ENCODE measurements at places on chromosomes 2 and 18.

GRCh38 chr18:39994498-39994897 is 1960.5 kb upstream of the PIK3C3 start:
- no peak for DNase-seq

DNA sequence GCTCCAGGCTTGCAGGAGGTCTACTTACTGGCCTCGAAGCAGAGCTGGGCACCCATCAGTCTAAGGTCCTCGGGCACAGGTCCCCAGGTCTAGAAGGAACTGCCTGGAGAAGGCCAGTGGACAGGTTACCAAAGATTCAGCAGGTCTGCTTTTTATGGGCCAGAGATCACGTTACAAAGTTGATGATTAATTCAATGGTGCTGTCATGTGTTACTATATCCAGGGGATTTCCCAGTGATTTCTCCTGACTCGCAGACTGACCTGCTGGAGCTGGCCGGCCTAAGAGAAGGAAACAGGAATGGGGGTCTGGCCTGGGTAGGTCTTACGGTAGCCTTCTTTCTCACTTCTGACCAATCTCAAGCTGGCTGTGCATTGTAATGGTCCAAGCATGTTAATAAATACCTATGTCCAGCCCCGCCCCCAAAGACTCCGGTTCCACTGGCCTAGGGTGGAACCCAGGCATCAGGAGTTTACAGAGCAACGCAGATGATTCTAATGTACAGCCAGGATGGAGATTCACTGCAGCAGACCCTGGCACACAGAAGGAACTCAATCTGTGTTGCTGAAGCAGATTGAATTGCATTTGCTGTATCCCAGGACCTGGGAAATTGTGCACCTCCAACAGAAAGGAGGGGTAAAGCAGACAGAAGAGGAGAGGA is at the start of gene NEURL3:
Gene NEURL3, minus strand, starts transcription at position 127 of the 659 bp plus-strand sequence. Its CDS starts 71 bp downstream, at position 56.
- DNase-seq = no peak

- no peak for DNase-seq
Measured at GRCh38 chr2:133806564-133806963, 238.3 kb upstream of the NCKAP5 start.

GRCh38 chr2:43764086-43764705 is 9.6 kb upstream of the DYNC2LI1 start:
- DNase-seq = no peak

GRCh38 chr2:205002390-205002789 is 457.1 kb downstream of the PARD3B start:
- DNase-seq = no peak

DNA sequence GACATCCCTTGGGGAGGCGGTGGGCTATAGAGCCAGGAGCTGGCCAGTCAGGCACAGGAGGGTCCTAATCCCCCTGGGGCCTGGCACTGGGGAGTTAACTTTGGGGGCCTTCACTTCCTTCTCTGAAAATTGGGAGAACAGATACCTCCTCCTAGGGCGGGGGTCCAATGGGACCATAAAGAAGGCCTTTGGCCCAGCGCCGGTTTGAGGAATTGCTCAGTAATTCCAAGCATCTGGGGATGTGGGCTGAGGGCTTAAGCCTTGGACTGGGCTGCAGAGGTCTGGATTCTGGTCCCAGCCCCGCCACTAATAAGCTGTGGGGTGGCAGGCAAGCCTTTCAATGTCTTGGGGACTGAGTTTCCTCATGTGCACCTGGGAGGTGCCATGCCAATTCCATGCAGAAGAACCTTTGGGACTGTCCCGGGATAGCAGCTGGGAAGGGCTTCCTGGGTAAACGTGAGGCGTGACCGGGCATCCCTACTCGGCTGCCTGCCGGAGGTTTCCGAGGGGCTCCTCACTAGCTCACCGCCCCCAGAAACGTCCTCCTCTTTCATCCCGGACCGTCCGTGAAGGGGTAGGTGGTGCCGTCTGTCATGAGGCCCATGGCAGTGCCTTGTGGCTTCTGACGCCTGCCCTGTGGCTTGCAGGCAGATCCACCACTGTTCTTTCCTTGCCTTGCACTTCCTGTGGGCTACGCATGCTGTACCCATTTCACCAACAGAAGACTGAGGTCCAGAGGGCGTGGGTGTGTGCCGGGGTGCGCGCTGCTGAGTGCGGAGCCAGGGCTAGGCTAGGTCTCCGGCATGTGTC is 67.4 kb upstream of the HPCAL1 start:
- DNase-seq = no peak

DNA sequence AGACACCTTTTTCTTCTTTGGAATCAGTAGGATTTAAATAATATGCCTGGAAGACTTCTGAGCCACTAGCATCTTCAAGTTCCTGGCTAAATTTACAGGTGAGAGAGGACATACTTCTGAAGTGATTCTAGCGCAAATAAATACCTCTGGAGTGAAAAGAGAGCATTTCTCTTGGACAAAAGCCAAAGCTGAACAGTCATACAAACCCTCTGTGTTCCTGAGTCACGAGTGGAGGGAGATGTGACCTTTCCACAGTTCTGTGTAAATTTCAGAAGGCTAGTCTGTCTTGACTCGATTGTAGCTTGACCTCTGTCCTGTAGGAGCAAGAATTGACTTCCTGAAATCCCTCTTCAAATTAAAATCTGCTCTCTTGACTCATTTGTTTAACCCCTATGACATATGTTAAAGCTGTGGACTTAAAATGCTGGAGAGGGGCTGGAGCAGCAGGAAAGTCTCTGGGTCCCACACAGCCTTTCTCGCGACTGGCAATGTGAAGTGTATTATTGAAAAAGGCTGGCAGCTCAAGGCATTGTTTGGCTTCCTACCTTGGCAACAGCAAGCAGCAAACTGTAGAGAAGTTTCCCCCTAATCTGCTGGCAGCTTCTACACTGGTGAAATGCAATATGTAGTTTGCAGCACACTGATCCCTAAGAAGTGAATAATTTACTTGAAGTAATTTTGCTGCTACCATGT is 79.6 kb upstream of the GCFC2 start:
- no peak for DNase-seq

- DNase-seq = peak; percentile 28
Measured at GRCh38 chr2:27494944-27495554, at the start of gene FNDC4. FNDC4 (minus strand) TSS chr2:27495200; CDS start chr2:27494679, 521 bp downstream.

DNA sequence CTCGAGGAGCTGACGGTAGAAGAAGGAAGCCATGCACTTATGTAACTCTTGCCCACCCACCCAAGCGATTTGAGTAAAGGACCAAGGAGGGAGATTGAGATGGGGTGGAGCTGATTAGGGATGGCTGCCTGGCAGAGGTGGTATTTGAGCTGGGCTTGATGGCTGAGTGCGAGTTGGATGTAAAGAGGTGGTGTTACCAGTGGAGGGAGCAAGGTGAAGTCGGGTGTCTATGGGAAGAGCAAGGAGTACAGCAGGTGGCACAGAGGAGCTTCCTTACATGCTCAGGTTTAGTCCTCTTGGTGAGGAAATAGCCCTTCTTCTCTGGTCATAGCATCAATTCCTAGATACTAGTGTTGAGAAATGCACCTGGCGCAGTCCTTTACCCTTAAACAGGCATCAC is 294.2 kb upstream of the SKOR2 start:
- DNase-seq = no peak

- no peak for DNase-seq
Measured at GRCh38 chr2:120825370-120826259, 89.9 kb downstream of the GLI2 start.

GRCh38 chr2:219250049-219250781 is 2.8 kb upstream of the TUBA4B start:
- DNase-seq = no peak

- DNase-seq = no peak
Measured at GRCh38 chr2:28400419-28400818, 7.8 kb downstream of the FOSL2 start.

GRCh38 chr2:219507581-219508443 is 6.5 kb upstream of the ASIC4 start:
- DNase-seq = no peak

DNA sequence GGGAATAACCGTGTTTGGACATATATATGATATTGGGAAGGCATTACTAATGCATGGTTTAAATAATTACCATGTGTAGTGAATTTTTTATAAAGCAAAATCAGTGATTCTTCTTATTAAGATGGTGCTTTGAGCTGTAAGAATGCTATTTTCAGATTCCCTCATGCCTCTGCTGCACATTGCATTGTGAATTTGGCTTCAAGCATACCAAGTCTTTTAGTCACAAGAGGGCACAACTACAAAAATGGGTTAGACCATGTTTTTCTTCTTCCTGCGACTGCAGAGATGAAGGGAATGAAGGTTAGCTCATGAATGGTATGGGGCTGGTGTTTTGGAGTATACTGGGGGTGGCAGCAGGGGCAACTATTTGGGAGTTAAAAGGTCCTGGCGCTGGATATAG is 320.1 kb downstream of the SLC4A3 start:
- DNase-seq = no peak

GRCh38 chr2:66235428-66235827 is 199.5 kb upstream of the MEIS1 start:
- DNase-seq = no peak

- no peak for DNase-seq
Measured at GRCh38 chr2:241865957-241866789, 3.4 kb upstream of the RTP5 start.

GRCh38 chr2:203413796-203414195 is 85.6 kb downstream of the ABI2 start:
- DNase-seq = no peak

GRCh38 chr18:58325494-58325893 is 281.5 kb downstream of the NEDD4L start:
- DNase-seq = no peak

DNA sequence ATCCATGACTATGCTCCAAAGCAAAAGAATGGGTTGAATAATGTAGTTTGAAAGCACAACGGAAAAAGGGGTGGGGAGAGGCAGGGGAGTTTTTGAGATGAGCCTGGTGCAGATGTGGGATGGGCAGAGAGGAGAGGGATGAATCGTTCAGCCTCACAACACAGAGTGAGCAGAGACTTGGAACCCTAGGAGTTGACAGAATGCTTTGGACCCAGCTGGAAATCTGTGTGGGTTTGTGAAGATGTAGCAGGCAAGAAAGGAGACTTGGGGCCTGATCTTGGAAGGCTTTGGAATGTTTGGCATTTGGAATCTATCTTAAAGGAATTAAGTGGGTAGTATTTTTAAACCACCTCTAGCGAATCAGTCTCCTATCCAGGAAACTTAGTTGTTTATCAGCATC is 66.0 kb upstream of the KCTD1 start:
- no peak for DNase-seq

GRCh38 chr2:238231251-238231793 is 8.5 kb downstream of the HES6 start:
- peak; percentile 84 for DNase-seq

DNA sequence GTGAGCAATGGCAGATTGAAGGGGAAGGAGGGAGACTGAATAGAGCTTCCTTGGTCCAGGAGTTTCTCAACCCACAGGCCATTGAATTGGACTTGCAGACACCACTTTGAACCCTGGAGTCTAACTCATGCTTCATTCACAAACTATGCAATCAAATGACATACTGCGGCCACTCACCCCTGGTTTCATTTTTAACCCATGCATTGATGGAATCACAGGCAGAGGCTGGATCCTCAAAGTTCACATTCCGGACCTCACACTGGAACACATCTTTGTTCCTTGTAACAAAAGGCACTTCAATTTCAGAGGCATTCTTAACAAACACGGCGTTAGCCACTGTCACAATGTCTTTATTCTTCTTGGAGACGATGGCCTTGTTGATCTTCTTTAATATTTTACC is 40.7 kb downstream of the MRPL44 start:
- DNase-seq = no peak

- DNase-seq = no peak
Measured at GRCh38 chr2:230134496-230135129, 65.9 kb upstream of the SLC16A14 start.

DNA sequence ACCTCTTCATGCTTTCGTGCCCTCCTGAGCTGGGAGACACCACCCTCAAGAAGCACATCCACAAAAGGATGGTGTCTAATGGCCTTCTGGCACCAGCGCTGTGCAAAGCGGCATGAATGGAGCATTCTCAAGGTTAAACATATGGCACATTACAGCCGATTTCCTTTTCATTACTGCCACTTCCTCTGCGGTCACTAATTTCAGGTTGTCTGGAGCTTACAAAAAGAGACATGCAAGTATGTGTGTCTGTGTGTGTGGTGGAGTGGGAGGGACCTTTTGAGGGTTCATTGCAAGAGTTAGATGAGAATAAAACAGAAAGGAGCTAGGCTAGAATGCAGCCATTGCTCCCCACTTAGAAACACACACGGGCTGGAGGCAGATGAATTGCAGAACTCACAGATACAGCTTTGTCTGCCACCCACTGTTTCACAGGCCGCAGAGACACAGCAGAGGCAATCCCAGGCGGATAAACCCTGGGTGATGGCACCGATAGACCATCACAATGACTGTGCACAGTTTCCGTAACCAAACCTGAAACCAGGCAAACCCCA is 76.0 kb downstream of the TGIF1 start:
- DNase-seq = no peak

DNA sequence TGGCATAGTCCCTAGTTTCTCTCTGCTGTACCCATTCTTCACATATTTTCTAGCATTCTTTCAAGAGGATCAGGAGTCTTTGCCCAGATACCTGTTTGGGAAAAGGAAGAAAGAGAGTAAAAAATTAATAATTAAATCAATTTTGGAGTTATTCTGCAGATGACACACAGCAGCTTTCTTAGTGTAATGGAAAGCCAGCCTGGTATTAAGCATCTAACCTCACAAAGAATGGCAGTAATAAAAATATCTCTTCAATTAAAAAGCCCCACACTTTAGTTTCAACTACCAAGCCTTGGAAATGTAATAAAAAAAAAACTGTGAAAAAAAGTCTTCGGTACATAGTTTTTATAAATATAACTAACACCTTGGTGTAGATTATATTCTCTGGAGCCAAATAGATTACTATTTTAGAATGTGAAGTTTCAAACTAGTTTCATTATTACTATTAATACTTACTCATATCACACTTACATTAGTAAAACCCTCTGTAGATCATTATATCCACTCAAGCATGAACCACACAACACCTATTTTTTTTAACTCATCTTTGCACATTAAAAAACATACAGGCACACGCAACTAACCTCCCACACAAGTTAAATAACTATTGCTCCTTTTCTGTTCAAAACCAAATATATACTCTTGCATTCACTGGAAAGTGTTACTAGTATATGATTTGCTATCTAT is 90.9 kb downstream of the GPD2 start:
- no peak for DNase-seq

GRCh38 chr2:241900251-241901017 is 30.9 kb downstream of the RTP5 start:
- no peak for DNase-seq

DNA sequence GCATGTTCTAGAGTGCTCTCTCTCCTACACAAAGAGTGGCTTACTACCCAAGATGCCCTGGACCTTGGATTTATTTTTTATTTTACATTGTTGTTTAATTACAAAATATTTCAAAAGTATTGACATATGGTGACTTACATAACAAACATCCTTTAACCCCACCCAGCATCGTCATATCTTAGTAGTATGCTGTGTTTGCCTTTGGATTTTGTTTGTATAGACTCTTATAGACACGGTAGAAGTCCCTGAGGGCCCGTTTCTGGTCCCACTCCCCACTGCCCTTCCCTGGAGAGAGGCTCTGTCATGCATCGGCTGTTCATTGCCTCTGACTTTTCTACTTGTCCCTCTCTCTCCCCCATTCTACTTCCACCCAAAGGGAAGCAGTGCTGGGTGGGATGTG is 112.0 kb downstream of the ZBTB7C start:
- DNase-seq = no peak

Data from heart left ventricle (tissue), 16 donors.